Lower leg skin (tissue), 4 donors: ENCODE measurements at places on chromosomes 7 and 10.

- no peak for DNase-seq
These were observed 36.3 kb upstream of the IKZF1 start for GRCh38 chr7:50268223-50268622.

GRCh38 chr7:133060004-133060403 is 21.9 kb downstream of the CHCHD3 start:
- no peak for DNase-seq

- no peak for DNase-seq
These were observed 4.4 kb upstream of the FRAT1 start for GRCh38 chr10:97314671-97315070.

DNA sequence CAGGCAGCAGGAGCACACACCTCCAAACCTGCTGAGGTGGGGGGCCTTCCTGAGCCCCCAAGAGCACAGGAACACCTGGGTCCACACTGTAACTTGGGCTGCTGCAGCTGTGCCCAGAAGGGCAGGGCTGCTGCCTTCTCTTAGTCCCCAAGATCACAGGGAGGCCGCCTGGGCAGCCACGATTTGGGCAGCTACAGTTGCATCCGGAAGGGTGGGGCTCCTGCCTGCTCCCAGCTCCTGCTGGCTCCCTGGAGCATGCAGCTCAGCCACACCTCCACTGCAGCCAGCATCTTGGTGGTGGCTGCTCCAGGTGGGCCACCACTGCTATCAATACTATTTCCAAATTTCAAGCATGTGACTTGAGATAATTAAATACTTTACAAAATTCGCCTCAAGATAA is 38.5 kb upstream of the AGMO start:
- no peak for DNase-seq

DNA sequence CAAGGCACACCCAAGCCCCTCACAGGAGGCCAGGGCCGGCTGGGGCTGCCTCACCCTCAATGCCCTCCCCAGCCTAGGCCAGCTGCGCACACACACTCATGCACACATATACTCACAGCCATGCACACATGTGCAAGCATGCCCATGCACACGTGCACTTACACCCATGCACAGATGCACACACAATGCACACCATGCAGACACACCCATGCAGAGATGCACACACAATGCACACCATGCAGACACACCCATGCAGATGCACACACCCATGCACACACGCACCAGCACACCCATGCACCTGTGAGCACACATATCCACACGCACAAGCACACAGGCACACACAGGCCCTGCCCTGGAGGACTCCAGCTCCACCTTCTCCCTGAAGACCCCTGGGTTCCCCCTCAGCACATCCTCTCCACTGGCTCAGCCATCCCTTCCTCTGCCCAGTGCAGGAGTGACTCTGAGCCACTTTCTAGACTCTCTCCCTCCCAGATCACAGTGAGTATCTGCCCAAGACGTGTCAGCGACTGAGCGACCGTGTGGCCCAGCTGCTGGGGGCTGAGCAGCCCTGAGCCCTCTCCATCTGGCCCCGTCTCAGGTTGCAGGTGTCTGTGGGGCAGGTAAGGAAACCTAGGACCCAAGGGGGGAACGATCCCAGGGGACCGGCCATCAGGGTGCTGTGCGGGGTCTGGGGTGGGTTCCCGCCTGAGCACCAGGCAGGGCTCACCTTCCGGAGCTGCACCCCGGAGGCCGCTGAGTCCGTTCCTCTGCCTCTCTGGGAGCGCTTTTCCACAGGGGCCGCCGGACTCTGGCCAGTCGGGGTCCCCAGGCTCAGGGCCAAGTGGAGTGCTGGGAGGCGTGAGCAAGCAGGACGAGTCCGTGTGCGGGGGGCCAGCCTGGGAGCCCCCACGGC is 25.8 kb downstream of the AP5Z1 start:
- no peak for DNase-seq

DNA sequence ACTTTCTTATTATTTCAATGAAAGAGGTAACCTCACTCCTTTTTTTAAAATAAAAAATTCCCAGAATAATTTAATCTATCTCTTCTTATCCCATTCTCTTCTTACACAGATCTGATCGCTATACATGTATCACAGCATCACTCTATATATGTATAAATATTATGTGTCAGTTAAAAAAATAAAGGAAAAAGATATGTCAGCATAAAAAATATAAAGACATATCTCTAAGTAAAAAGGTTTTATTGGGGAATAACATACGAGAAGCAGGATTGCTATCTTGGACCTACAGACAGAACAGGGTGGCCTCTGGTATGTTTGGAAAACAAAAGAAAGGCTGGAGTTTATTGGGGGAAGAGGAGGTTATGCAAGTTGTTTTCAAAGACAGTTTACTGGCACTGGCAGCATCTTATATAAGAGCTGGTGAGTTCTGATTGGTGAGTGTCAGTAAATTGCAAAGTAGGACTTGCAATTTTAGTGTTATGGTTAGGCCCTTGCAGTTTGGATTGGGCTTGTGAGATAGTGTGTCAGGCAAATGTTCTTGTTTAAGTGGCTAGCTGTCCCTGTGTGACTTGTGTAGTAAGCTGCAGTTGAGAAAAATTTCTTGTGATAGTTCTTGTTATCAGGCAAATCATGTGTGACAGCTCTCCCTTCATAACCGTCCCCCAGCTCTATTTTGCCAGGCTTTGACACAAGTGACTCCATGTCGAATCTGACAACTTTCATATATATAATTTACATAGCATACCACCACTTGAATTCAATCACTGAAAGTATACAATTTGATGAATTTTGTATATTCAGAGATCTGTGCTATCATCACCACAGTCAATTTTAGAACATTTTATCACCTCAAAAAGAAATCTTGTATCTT is 118.2 kb downstream of the HBP1 start:
- no peak for DNase-seq

DNA sequence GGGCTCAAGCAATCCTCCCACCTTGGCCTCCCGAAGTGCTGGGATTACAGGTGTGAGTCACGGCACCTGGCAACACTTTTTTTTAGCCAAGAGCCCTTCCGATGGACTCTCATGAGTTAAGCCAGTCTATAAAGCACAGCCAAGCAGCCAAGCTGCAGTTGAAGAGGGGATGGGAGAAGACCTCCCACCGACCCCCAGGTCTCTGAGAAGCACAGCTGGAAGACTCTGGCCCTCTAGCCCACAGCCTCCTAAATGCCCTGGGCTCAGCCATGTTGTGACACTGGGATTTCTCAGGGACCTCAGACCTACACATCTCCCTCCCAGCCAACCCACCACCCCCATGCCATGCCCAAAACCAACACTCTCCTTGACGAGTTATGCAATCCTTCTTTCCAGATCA is 31.1 kb downstream of the CALML3 start:
- no peak for DNase-seq

DNA sequence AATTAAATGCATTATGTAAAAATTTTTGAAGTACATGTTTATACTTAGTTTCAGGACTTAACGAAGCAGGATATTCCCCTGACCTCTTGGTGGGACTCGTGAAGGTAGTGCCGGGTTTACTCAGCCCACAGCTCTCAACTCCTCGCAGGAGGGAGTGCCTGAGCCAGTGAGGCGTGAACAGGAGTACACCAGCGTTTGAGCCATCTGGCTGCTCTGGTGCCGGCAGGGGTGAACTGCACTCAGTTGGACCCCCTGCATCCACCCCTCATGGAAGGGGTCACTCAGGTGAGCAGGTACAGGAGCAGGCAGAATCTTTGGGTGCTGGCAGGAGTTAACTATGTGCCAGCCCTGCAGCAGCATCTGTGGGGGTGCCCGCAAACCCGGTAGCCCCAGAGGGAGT is 625.1 kb upstream of the PCDH15 start:
- DNase-seq, result no peak

GRCh38 chr10:93873420-93874115 is 20.2 kb upstream of the SLC35G1 start:
- DNase-seq, result no peak

- no peak for DNase-seq
These were observed 391 bp downstream of the ANKRD61 start for GRCh38 chr7:6031567-6031966.

DNA sequence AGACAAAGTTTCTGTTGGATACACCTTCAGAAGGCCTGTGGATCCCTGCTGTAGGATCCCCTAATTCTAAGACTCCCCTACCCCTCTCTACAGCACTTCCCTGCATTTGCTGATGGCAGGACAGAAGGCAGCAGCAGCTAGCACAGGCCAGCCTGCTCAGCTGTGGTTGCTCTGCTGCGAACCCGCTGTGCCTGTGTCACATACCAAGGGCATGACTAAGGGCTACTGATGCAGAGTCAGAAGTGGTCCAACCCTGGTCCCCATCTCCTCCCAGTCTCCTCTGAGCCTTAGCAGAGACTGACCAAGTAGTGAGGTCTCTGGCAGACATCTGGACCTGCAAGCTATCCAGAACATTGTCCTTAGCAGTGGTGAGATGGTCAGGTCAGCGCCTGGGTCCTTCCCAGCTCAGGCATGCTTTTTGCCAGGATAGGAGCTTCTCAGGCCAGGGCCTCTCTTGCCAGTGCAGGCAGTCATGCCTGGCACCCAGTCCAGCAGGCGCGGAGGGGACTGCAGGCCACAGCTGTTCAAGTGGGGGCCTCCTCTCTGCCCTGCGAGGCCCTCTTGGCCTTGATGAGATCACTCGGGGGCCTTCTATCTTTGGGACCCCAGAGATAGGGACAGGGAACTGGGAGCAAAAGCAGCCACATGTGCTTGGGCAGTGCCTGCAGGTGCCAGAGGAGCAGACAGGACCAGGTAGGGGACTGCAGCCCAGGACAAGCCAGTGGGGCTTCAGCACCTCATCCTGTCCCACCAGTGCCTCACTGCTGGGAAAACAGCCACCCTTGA is 146.4 kb downstream of the ZNF248 start:
- no peak for DNase-seq

GRCh38 chr10:45370202-45370955 is 3.6 kb upstream of the ALOX5 start:
- DNase-seq, result no peak

- no peak for DNase-seq
These were observed 89.8 kb downstream of the GNAI1 start for GRCh38 chr7:80224415-80224814.

DNA sequence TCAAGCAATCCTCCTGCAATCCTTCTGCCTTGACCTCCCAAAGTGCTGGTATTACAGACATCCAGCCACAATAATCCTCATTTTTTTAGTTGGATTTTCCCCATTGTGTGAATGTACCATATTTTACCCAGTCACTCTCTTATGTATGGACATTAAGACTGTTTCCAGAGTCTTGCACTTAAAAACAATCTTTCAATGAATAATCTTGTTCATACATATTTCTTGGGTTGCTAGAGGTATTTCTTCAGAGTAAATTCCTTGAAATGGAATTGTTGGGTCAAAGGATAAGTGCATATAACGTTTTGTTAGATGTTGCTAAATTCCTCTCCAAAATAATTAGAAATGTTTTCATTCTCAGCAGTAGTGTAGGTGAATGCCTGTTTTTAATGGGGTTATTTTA is 283.1 kb upstream of the KAT6B start:
- DNase-seq, result no peak

DNA sequence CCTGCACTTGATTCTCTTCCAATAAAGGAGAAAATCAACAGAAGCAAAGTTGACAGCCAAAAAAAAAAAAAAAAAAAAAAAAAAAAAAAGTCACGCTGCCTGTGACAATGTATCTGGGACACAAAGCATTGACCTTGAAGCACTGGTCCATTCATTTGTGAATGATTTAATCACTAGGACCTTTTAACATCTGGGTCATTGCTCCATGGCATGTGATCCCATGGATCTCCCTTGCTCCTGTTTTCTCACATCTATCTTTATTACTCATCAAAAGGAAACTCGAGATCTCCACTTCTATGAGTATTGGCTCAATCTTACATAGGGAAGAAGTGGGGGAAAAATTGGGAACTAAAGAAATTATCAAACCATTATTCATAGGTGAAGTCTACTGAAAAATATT is 89.6 kb upstream of the SMIM30 start:
- no peak for DNase-seq

- DNase-seq, result no peak
These were observed 4.7 kb upstream of the ITPRIP start for GRCh38 chr10:104342941-104343411.

- DNase-seq, result no peak
These were observed 97.2 kb upstream of the SLC13A1 start for GRCh38 chr7:123296965-123297364.

- no peak for DNase-seq
These were observed 26.7 kb downstream of the ERCC6 start for GRCh38 chr10:49512121-49512809.

- DNase-seq, result no peak
These were observed 40.7 kb upstream of the ZMIZ1 start for GRCh38 chr10:79028056-79028430.

- DNase-seq, result no peak
These were observed 378.8 kb upstream of the STEAP1 start for GRCh38 chr7:89775459-89775858.

GRCh38 chr10:33238643-33239042 is 95.8 kb downstream of the NRP1 start:
- no peak for DNase-seq

DNA sequence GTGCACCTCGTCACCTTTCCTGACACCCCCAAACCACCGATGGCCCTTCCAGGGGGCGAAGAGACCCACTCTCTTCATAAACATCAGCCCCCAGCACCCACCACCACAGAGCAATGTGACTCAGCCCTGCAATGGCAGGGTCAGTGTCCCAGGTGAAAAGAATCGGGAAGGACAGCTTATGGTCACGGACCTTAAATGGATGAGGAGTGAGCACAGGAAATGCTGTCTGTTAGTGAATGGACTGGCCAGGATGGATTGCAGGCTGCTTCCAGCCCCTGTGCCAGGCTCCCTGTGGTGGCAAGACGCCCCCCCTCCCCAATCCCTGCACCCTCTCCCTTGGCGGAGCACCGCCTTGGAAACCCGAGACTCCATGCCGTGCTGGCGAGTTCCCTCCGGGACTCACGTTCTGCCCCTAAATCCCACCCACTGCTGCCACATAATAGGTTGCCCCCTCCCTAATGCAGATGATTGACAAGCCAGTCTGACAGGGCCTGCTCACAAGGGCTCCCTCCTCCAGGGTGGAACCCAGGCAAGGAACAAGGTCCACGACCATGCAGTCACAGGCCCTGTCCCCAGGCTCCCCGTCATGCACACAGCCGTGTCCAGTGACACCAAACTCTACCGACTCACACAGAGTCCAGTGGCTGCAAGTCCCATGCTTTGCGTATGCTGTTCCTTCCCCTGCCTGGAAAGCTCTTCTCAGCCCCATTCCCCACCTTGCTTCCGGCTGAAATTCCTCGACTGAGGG is 7.3 kb downstream of the ASB13 start:
- DNase-seq, result no peak

DNA sequence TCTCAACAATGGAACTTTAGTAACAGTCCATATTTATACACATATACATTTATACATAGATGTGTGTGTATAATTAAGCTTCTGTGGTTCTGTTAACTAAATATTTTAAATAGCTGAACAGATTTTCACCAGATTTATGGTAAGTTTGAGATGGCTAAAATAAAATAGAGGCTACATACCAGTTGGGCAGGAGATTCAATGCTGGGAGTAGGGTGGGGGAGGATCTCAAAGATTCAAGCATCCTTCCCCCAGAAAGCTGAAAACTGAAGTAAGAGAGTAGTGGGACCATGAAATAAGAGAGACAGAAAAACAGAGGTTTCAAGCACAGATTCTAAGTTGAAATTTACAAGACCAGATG is 14.0 kb downstream of the LRRC17 start:
- DNase-seq, result no peak

GRCh38 chr10:11449761-11450160 is 161.7 kb downstream of the USP6NL start:
- no peak for DNase-seq

GRCh38 chr10:95906677-95907455 is 909 bp upstream of the CC2D2B start:
- peak; percentile 88 for DNase-seq
